RWPE2 (cell line): ENCODE measurements at places on chromosomes 4 and X.

GRCh38 chrX:18873836-18874235, 110.1 kb downstream of the PHKA2 start:
- DNase-seq: no peak

DNA sequence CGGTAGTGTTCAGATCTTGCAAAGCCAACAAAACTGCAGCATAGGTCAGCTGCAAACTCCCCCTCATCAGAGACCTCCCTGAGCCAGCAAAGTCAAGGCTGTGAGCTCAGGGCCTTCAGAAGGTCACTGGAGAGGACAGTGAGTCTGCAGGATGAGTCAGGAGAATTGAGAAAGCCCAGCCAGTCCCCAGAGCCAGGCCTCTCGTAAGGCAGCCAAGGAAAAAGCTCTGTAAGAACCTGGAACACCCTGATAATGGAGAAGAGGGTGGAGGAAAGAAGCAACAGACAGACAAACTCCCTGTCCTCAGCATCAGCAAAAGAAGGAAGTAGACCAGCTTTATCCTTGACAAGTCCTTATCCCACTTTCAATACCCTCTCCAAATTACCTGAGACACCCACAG, 33.0 kb downstream of the GRIA3 start:
- no peak for DNase-seq

DNA sequence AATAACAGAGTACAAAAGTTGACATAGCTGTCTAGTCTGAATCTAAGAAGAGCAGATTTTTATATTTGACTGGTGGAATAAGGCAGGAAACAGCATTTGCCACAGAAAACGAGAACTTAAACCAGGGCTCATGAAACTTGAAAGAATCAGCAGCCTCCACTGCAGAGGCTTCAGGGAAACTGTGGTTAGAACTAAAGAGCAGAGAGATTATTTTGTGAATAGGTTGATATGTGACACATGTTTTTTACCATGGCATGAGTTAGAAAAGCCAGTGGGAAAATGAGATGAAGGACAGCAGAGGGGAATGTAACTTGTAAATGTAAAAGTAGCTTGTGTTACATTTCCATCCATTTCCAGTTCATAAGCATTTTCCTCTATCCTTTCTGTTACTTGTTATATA, 63.7 kb upstream of the CAMK2D start:
- DNase-seq: no peak

DNA sequence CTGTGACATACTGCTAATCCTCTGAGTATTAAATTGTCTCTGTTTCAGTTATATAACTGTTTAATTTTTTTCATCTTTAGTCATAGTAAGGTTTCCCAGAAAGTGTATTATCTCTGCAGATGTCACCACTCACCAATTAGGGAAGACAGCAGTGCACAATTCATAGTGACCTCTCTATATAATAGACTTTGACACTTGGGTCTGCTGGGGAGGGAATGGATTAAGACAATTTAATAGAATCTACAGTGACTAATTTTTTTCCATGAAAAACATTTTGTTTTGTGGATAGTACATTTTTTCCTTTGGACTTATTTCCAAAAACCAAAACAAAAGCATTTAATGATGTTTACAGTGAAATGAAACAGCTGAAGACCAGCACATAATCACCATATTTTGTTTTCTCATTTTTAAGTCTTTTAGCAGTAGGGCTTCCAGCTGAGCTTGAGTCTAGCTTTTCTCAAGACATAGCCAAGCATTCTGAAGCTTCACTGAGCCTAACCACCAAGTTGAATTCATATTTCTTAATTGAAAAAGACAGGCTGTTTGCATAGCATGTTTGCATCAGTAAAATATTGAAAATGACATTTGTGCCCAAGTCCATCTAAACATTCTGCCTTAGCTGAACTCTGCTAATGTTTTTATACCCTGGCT, 69.5 kb downstream of the PCDH19 start:
- no peak for DNase-seq

DNA sequence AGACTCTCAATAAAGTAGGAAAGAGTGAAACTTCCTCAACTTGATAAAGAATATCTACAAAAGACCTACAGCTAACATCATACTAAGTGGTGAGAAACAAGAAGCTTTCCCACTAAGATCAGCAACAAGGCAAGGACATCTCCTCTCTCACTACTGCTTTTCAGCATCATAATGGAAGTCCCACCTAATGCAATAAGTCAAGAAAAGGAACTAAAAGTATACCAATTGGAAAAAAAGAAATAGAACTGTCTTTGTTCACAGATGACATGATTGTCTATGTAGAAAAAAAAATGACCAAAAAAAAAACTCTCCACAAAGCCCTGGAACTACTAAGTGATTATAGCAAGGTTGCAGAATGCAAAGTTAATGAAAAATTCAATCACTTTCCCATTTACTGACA, 25.1 kb upstream of the SH3RF1 start:
- DNase-seq: no peak

GRCh38 chrX:53357799-53358530, 64.5 kb downstream of the SMC1A start:
- DNase-seq: no peak

DNA sequence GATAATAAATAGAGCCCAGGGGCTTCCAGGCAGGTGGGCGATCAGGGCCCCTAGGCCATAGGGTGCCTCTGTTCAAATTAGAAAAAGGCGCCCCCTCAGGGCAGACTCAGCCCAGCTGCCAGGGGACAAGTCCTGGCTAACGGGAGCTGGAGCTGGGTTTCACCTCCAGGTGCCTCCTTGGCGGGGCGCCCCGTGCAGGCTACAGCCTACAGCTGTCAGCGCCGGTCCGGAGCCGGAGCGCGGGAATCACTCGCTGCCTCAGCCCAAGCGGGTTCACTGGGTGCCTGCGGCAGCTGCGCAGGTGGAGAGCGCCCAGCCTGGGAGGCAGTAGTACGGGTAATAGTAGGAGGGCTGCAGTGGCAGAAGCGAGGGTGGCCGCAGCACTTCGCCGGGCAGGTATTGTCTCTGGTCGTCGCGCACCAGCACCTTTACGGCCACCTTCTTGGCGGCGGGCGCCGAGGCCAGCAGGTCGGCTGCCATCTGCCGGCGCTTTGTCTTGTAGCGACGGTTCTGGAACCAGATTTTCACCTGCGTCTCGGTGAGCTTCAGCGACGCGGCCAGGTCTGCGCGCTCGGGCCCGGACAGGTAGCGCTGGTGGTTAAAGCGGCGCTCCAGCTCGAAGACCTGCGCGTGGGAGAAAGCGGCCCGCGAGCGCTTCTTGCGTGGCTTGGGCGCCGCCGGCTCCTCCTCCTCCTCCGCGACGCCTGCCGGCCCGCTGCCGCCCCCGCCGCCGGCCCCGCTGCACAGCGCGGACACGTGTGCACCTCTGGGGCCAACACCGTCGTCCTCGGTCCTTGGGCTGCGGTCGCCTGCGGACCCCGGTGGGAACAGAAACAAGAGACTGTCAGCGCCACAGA, 2.4 kb downstream of the NKX3-2 start:
- DNase-seq: peak; percentile 69

DNA sequence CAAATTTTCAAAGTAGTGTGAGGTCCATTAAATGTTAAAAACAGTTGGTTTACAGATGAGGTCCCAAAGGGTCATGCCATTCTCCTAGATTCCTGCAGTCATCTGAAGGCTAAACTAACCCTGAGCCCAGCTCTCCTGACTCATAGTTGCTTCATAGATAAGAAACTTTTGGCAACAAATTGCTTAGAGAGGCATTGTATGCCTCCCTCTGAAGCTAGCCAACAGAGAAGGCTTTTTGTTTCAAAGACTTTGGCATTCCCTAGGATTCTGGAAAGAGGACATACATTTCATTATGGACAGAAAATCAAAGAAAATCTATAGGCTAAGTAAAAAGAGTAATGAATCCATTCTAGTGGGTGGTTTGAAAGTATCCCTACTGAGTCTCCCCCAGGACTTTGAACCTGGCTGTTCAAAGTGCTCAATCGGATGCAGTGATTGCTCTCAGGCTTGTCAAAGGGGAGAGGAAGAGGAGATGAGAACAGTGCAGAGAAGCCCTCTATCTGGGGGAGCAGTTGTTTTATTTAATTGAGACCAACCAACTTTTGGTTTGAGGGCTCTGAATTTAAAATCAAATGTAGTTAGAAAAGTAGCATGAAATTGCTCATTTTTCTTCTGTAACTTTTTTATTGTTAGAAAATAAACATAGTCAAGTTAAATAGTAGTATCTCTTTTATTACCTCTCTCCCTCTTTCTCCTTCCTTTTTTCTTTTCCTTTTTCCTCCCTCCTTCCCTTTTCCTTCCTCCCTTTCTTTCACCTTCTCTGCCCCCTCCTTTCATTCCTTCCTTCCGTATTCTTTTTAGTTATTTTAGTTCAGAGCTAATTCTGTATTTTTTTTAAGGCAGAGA, 72.3 kb upstream of the ZNF518B start:
- no peak for DNase-seq

DNA sequence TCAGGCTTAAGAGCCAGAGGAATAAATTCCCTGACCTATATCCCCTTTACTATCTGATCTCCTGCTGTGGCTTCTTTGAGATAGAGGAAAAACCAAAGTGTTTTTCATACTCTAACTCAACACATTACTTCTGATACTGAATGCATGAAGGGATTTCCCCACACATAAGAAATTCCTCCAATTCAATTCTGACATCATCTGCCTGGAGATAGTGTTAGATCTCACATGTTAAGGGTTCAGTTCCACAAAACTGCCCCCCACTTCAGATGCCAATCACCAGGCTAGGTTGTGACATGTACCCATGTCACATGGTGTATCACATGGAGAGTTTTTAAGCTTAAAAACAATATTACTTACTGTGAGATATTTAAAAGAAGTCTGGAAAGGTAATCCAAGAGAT, 46.8 kb downstream of the GSTCD start:
- DNase-seq: no peak

- no peak for DNase-seq
Measured at GRCh38 chr4:87465739-87466366, 43.5 kb downstream of the NUDT9 start.

DNA sequence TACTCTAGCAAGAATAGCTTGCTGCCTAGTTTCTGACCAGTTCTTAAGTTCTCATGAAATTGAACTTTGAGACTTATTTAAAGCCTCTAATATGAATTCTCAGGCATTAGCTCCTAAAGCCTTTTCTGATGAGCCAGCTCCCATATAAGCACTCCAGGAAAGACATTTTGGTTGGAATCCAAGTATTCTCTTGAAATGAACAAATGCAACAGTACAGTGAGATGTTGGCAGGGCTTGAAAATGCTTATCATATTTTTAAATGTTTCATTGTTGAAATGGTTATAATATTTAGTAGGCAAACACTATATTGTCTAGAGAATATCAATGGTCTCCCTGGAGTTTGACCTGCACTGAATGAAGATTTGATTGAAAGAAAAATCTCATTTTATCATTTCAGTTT, 240.3 kb downstream of the ANK2 start:
- DNase-seq: no peak

DNA sequence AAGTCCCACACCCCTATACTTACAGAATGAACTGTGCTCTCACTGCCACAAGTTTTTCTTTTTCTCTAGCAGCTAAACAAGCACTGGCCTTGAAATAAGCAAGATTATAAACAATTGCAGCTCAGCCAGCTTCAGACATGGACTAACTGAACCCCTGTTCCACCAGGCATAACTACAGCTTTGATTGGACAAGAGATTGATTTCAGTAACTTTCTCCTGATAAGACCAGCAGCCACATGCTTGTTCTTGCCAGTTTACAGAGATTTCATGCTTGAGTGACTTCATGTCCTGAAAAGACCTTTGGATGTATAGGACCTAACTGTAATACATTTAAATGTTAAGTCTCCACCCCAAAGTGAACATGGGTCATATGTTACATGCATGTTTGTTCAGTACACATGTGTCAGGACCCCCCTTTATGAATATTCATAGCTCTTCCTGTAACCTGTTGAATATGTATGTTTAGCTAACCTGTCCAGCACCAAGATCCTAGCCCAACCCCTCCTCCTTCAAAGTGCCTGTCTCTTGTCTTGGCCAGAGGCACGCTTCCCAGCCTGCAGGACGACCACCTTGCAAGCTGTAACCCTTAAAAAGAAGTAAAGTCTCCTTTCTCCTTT, 27.9 kb downstream of the ZNF275 start:
- DNase-seq: no peak

- peak; percentile 73 for DNase-seq
Measured at GRCh38 chrX:68433155-68433980, at the start of gene OPHN1. Gene OPHN1, minus strand, starts transcription at chrX:68433495. Its CDS starts 475 bp downstream, at chrX:68433020.

GRCh38 chr4:55613621-55614020, 21.6 kb upstream of the PDCL2 start:
- DNase-seq: no peak

GRCh38 chr4:140061194-140061593, 92.8 kb downstream of the MAML3 start:
- no peak for DNase-seq

DNA sequence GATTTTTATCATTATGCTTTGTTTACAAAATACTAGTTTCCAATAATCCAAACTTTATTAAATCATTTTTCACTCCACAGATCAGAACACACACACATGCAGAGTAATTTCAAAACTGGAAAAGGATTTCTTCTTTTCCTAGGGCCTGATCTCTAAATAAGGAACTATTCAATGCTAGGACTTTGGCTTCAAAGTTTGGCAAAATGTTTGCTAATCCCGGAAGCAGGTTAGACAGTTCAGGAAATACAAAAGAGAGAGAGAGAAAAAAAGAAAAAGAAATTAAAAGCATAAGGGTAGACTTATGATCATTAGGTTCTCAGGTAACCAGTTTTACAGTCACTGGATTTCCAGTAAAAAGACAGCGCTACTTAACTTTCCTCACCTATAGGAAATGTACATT, 211.0 kb downstream of the DCLK2 start:
- no peak for DNase-seq

- DNase-seq: no peak
Measured at GRCh38 chr4:55910140-55910539, 38.6 kb upstream of the CEP135 start.
